Fibroblast of skin of right quadriceps (primary cell): ENCODE measurements at places on chromosomes 16 and 17.

DNA sequence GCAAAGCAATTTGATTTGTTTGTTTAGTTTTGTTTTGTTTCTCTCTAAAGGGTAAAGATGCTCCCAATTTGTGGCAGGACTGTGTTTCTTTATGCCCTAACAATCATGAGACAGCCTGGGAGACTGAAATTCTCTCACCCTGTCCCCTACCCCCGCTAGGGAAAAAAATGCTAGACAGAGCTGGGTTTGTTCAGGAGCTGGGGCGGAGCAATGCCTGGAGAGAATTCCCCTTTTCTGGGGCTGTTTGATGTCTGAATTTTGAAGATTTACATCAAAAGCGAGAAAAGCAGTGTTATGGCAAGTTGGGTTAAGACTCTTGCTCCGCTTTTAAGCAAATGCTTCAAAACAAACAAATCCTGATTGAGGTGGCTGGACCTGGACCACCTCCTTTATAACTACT lies 8.4 kb downstream of the MAF start:
- DNase-seq, result no peak

GRCh38 chr17:57115916-57116315 lies 30.9 kb downstream of the AKAP1 start:
- DNase-seq, result no peak

DNA sequence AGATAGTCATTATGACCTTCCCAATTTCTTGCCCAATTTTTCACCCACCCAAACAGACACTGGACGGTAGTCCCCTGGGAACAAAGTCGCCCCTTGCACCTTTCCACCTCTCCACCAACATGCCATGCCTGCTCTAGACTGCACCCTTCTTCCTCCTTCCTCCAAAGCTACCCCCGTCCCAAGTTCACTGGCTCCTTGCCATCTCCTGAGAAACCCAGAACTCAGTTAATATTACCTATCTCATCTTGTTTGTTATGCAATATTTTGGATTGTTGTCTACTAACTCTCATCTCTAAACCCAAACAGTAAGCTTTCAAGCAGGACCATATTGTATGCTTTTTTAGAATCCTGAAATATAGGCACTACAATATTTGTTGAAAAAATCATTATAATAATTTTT lies 63.3 kb downstream of the USP31 start:
- DNase-seq, result no peak

DNA sequence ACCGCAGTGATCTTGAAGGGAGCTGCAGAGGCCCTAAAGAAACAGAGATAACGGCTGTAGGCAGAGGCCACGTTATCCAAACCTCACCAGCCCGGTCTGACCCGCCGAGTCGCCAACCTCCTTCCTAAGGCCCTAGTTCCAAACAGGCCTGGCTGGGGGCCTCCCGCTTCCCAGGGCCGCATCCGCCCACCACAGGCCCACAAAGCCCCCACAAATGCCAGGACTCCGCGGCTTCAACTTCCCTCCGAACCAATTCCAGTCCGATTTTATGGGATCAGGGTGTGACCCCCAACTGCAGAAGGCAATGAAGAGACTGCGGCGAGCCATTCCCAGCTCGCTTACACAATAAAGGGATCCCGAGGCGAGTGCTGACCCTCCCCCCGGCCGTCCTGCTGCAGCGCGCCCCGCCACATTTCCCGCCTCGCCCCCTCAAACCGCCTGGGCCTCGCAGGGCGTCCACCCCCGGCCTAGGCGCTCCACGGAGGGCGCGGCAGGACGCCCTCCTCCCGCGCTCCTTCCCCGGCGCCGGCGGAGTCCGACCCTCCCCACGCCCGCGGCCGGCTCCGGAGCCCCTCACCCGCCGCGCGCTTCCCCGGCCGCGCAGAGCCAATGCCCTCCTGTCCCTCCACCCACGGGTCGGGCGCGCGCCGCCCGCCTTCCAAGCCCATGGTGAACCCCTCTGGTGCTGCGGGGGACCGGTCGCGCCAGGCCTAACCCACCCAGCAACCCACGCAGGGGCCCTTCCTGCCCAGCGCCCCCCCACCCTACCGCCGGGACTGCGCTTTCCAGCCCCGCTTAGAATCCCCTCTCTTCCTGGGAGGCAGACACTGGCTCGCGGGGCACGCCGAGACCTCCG lies 926 bp downstream of the MYH10 start:
- DNase-seq, result peak; percentile 35

- no peak for DNase-seq
Measured at GRCh38 chr17:66215529-66215911, 13.7 kb downstream of the APOH start.

DNA sequence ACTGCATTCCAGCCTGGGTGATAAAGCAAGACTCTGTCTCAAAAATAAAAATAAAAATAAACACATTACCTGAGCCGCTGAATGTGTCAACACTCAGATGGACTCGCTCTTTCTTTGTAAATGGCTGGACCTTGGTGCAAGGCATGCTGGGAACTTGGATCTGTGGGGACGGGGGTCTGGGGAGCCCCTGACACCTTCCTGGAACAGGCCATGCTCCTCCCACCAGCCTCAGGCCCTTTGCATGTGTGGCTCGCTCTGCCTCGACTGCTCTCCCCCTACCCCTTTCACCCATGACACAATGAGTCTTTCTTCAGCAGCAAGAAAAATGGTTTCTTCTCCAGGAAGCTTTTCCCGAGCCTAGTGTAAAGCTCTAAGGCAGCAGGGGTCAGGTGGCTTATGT lies 94.0 kb upstream of the CDH5 start:
- DNase-seq, result no peak

GRCh38 chr16:57930533-57930932 lies 40.4 kb downstream of the CNGB1 start:
- no peak for DNase-seq

DNA sequence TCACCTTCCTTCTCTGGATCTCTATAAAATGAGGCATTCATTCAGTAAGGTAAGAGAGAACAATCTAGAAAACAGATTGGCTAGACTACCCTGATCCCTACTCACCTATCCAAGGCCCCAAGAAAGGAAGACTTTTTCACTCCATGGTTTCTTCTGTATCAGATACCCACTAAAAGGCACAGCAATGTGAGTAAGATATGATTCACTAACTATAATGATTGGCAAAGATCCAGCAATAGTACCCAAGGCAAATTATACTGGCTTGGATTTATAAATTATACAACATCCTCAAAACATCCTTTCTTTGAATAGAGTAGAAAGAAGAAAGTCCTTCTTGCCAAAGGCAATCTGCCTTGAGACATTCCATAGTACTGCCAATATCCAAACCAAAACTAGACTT lies 1432.0 kb upstream of the GOT2 start:
- no peak for DNase-seq

DNA sequence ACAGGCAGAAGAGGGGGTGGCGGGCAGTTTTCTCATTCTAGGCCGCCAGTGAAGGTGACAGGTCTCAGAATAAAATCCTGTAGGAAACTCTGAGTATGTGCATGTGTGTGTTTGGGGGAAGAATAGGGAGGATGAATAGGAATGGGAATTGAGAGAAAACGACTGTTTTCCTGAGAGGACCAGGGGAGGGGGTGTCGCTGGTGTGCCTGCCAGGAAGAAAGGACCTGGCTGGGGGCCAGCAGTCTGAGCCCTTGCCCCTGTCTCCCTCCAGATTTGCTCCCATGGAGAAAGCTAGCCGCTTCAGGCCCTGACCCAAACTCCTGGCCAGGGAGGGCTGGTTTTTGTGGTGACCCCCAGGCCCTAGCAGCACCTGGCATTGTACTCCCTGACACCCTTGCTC lies 14.4 kb downstream of the C17orf50 start:
- DNase-seq, result no peak

- DNase-seq, result no peak
Measured at GRCh38 chr17:57544834-57545463, 200.2 kb downstream of the CCDC182 start.

GRCh38 chr16:8751481-8752311 lies 45.7 kb downstream of the TMEM186 start:
- DNase-seq, result peak; percentile 89

- DNase-seq, result no peak
Measured at GRCh38 chr17:3038941-3039340, 24.5 kb downstream of the OR1D5 start.

GRCh38 chr17:68595496-68595895 lies 5.7 kb downstream of the FAM20A start:
- peak; percentile 12 for DNase-seq
